Activated CD8-positive, alpha-beta memory T cell treated with anti-CD3 and anti-CD28 coated beads for 4 hours (primary cell): ENCODE measurements at places on chromosomes 1 and 21.

DNA sequence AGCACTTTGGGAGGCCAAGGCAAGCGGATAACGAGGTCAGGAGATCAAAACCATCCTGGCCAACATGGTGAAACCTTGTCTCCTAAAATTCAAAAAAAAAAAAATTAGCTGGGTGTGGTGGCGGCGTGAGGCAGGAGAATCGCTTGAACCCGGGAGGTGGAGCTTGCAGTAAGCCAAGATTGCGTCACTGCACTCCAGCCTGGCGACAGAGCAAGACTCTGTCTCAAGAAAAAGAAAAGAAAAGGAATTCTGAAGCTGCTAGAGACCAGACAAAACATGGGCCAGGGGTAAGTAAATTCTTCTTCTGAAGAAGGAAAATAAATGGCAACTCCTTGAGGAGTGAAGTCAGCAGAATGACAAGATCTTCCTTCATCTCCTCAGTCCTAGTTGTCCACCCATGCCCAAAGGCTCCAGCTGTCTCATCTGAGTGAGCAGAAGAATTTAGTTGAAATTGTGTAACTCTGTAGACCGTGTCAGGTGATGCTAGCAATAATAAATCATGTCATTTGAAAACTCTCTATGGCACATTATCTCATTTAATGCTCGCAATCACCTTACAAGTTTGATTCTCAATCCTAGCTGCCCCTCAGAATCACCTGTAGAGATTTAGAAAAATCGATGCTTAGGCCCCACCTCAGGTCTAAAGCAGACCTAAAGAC, 14.3 kb downstream of the PDZK1 start:
- no peak for DNase-seq

DNA sequence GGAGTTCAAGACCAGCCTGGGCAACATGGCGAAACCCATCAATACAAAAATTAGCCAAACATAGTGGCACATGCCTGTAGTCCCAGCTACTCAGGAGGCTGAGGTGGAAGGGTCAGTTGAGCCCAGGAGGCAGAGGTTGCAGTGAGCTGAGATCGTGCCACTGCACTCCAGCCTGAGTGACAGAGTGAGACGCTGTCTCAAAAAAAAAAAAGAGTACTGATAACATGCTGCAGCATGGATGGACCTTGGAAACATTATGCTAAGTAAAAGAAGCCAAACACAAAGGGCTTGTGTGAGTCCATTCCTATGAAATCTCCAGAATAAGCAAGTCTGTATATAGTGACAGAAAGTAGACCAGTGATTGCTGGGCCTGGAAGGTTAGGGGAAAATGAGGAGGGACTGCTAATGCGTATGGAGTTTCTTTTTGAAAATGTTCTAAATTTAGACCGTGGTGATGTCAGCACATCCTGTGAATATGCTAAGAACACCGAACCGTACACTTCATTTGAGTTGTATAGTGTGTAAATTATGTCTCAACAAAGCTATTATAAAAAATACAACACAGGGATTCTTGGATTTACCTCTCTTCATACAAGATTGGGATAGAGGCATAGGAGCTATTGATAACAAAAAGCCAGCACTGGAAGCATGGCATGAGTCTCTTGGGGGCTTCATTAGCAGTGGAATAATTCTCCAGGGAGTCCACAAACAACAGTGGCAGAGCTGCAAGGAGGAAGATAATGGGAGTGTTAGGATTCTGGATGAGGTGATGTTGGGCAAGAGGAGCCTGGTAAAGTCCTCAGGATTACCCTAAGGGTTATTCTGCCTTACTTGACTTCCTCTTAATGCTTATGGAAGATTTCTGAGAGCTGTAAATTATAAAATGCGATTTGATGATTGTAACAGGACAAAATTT, 73.5 kb downstream of the TTC3 start:
- no peak for DNase-seq

DNA sequence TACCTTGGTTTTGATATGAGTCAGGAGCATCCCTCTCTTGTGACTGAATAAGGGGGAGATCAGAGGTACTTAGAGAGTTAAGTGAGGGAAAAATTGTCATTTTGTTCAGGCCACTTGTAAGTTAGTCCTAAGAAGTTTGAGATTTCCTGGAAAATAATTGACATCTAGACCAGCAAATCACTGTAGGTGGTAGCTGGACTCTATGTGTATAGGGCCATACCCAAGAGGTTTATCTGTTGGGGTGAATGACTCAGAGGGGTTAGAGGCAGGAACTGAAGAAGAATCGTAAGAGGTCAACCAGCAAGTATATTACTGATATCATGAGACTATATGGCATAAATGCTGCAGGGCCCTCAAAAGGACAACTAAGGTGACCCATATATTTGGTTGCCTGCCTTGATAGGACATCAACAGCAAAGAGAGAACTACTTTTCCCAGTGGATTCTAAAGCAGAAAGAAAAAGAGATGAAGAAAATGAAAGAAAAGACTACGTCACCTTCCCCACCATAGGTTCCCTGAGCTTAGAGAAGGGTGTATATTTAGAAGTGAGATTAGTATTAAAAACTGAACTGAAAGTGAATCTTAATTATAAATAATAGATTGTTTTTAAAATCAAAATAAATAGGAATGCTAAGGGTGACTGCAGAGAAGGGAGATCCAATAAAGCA, 8.0 kb upstream of the RNPC3 start:
- DNase-seq = no peak

DNA sequence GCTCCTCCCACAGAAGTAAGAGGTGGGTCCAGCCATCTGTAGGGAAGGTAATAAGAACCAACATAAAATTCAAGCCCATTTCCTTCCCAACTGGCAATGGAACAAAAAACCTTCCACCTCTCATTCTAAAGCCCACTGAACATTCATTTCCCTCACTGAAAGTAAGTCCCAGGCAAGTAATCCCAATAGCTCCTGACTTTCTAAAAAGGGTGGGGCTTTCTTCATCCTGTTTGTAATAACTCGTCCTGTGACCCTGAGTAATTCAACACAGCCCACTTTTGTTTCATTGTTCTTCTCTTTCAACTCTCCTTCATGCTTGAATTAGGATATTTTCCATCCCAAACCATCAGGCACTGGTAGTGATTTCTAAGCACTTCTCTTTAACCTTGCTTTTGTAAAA, 74.9 kb downstream of the DAB1 start:
- no peak for DNase-seq

DNA sequence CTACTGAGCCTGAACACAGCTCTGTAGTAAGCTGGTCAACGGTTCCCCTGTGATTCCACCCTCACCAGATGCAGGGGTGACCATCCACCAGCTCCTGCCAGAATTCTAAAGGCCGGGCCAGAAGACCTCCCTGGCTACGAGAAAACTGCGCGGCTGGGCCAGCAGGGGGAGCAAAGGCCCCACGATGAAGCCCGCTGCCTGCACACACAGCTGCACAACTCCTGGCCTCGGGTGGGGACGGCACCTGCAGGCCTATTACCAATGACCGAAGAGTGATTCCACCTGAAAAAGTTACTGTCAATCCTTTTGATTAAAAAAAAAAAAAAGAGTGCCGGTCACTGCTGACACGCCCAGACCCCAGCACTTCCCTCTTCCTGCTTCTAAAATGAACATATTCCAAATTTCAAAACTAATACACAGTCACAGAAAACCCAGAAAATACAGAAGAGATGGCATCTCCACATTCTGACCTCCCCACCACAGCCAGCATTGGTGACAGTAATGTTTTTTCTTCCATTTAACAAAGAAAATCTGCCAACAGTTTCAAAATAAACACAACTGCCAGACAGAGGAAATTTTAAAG, 49.8 kb upstream of the RIPK4 start:
- peak; percentile 7 for DNase-seq
